ENCODE measurements at places on chromosomes 2 and 18.

- no peak for DNase-seq
Measured at GRCh38 chr2:170712653-170713542, 2.2 kb upstream of the SP5 start.

DNA sequence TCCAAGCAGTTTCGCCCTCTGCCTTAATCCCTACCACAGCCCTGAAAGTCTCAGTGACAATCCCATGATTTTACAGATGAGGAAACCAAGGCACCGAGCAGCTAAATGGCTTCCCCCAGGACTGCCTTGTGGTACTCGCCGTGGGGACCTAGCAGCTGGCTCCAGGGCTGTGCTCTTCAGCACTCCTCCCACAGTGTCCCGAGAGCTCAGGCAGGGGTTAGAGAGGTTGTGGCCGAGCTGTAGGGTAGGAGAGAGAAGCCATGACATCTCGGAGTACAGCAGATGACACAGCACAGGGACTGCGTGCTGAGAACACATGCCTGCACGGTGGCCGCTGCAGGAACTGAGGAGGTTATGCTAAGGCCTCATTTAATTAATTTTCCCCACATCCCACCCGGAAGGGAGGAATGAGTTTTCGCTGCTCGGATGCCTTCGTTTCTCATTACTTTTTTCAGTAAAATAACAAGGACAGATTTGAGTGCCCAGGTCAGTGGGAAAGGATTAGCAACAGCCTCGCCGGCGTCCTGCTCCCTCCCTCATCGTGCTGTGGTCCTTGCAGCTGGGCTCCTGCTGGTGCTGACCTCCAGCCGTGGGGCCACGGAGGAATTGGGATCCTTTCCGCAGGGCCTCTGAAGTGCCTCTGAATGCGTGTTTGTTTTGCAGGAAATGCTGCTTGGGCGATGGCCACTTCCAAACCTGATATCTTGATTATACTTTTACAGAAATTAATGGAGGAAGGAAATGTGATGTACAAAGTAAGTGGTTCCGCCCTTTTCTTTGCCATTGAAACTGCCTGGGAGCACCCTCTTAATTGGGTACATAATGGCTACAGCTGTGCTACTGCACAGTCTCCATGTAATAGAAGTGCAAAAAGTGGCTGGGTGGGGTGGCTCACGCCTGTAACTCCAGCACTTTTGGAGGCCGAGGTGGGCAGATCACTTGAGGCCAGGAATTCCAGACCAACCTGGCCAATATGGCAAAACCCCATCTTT is 61.2 kb downstream of the WDSUB1 start:
- DNase-seq = no peak

DNA sequence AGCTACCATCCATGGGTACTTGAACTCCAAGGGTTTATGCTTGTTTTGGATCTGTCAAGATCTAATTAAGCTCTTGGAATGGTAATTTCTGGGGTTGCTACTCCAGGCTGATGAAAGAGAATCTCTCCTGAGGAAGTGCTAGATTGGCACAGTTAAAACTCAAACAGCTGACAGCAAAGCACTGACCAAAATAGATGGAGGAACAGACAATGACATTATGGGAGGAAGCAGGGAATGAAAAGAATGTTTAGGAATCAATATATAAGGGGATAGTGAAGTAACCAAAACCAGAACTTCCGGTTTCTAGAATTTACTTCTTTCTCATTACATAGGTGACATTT is 6.3 kb downstream of the THUMPD2 start:
- no peak for DNase-seq

DNA sequence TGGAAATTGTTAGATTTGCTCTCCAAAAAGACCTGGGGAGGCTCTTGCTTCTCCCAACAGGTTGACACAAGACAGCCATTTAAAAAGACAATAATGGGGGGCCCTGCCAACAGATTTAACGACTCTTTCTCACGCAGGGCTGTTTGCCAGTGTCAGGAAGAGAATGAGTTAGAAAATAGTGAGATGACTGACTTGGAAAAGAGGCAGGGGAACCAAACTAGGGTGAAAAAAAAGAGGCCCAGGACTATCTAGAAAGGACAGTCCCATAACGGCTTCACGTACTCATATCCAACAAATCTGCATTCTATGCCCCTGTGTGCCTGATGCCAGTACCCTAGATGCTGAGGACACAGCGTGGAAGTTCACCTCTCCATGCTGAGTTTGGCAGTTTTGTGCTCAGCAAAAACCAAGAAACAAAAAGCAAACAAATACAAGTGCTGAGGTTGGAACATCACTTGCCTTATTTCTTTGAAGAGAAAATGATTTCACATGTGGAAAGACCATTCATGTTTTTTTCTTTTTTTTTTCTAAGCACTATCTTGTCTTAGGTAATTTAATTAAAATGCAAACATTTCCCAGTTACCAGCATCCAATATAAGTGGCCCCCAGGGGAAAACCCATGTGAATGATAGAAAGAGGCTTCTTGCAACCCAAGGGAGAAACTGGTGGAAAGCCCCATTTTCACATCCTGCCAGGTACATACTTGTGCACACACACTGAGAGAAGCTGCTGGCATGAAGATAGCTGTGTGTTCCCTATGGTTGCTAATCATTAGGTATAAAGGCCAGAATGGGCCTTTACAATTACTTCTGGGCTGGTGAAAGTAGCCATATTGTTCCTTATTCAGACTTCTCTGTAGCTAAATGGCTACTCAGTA is 10.6 kb upstream of the WIPF1 start:
- DNase-seq = no peak

DNA sequence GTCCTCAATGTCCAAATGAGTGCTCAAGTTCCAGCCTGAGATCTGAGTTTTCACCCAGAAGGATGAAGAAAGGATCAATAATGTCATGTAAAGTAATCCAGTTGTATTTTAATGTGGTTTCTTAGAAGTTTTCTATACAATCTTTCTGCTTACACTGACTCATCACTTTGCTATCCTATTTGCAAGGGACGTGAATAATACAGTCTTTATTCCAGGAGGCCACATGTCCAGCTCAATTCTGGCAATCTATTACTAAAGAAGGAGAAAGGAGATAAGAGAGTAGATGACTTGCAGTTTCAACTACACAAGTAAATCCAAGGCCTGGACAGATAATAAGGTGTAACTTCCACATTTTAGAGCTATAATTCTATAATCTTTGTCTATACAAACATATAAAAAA is 601.1 kb upstream of the SETBP1 start:
- DNase-seq = peak; percentile 55

DNA sequence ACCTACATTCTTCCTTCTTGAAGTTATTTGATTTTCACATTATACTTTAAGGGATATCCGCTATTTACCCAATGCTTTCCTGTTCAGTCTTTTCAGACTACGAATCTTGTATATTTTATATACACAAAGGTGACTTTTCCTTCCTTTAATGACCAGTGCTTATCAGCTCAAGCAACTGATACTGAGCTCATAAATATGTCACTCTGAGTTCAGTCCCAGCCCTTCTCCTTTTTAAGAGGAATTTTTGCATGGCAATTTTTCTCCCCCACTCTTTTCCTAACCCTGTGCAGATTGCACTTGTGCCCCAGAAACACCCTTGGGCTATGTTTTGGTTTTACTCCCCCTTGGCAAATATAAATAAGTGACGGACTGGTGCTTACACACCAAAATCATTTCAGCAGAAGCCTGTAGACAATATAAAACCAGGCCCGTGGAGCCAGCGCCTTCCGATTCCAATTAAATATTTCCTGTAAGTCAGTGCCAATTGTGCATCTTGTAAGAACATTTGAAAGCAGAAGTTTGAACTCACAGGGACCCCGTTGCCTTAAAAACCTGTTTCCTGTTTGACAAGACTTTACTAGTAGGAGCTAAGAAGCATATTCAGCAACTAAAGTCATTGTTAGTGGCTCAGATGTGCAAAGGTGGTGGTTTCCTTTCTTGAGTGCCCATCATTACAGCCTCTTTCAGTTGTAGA is 66.3 kb upstream of the GATA6 start:
- DNase-seq = no peak

- DNase-seq = peak; percentile 88
Measured at GRCh38 chr2:191927319-191927867, 80.5 kb upstream of the CAVIN2 start.

DNA sequence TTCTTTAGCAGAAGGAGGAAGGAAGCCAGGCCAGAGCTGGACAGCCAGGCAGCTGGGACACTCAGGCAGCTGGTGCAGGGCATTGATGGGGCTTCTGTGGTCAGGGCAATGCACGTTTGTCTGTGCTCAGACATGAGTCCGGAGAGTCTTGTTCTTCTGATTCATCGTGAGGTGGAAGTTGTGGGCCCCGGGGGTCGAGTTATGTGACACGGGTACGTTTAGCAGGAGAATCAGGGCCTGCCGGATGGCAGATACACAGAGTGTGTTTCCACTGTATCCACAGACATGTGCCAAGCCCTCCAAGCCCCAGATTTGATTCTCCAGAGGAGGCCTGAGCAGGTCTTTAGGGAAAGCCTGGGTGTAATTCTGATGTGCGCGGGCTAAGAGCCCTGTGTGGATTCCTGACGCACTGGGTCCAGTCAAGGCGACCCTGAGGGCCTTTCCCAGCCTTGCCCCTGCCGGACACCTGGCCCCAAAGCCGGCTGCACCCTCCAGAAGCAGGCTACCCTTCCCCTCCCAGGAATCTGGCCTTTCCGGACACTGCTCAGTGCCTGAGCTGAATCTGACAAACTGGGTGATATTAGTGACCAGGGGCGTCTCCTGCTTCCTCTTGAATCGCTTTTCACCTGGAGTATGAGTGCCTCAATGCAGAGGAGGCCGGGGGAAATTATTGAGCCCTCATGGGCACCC is 10.1 kb downstream of the ARHGEF4 start:
- DNase-seq = peak; percentile 47

- DNase-seq = no peak
Measured at GRCh38 chr2:75041226-75041625, 82.8 kb downstream of the POLE4 start.

GRCh38 chr2:190467575-190468083 is 59.5 kb downstream of the MFSD6 start:
- DNase-seq = no peak

DNA sequence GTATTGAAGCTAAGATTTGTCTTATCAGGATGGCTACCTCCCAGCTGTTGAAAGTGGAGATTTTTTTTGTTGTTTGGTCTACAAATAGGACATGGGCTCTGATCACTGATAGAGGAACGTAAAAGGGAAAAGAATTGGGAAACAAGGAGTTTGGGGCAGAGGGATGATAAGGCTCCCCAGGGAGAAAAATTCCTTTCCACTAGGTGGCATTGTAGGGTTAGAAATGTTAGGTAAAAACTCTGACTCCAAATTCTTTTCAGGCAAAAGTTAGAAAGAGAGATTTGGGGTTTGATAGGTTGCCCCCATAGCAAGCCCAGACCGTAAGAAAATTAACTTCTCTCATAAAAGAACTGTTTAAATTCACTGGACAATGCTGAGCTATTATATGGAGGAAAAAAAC is 19.8 kb downstream of the CMPK2 start:
- DNase-seq = no peak

- DNase-seq = no peak
Measured at GRCh38 chr2:67083951-67084350, 313.2 kb upstream of the ETAA1 start.
